Substantia nigra (tissue), 51 donors: ENCODE measurements at places on chromosomes 6 and 20.

GRCh38 chr6:170091639-170092579 is 199.0 kb downstream of the DLL1 start:
- DNase-seq = no peak

GRCh38 chr6:148945301-148946021 is 198.6 kb downstream of the UST start:
- no peak for DNase-seq

DNA sequence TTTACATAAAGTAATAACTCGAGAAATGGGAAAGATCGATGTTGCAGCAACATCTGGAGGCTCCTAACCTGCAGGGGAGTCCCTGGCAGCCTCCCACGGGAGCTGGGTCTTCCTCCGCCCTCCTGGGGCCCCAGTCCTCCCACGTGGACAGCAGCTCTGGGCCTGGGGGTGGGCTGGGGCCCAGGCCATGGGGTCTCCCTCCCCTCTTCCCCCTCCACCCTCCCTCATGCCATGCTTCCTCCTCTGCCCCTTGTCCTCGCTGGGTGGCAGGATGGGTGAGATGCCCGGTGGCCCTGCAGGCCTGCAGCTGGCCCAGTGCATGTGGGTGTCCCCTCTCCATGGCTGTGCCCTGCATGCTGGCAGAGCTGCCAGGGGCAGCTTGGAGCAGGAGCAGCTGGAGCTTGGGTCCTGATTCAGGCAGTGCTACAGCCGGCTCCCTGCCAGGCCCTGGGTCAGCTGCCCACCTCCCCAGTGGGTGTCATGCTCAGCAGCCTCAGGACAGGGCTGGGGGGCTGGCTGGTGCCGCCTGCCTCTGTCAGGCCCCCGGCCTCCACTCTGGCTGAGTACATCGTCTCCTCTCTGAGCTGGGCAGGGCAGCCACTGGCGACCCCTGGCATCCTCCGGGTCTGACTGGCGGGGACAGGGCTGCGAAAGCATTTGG is 48.9 kb upstream of the BHLHE23 start:
- no peak for DNase-seq

- no peak for DNase-seq
These were observed 387.9 kb downstream of the LMBRD1 start for GRCh38 chr6:69408886-69409285.

DNA sequence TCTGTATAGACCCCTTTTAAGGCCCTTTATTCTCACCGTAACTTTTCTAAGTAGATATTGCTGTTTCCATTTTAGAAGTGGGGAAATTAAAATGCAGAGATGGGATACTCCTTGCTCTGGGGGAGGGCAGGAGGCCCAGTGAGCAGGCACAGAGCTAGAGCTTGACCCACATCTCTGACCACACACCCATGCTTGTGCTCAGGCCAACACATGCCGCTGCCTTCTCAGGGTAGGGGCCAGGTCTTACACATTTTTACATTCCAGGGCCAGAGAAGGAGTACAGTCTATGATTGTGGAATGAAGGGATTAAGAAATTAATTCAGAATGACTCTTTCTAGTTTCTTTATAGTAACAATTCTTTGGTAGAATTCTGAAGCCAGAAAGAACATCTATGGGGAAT is 104.8 kb downstream of the SOBP start:
- no peak for DNase-seq

DNA sequence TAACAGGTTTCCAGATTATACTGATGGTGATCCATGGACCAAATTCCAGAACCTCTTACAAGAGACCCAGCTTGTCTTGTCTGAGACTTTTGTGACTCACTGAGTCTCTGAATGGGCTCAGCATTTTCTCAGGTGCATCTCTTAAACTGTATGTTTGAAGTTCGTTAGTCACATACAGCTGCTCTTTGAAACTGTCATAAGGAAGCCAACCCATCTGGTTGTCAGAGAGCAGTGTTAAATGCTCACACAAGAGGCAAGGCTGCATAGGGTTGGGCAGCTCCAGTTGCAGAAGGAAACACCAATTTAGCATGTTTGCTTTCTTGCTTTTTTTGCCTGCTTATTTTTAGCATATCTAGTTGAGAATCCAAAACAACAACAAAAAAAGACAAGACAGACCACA is 47.1 kb downstream of the TRIM27 start:
- no peak for DNase-seq

DNA sequence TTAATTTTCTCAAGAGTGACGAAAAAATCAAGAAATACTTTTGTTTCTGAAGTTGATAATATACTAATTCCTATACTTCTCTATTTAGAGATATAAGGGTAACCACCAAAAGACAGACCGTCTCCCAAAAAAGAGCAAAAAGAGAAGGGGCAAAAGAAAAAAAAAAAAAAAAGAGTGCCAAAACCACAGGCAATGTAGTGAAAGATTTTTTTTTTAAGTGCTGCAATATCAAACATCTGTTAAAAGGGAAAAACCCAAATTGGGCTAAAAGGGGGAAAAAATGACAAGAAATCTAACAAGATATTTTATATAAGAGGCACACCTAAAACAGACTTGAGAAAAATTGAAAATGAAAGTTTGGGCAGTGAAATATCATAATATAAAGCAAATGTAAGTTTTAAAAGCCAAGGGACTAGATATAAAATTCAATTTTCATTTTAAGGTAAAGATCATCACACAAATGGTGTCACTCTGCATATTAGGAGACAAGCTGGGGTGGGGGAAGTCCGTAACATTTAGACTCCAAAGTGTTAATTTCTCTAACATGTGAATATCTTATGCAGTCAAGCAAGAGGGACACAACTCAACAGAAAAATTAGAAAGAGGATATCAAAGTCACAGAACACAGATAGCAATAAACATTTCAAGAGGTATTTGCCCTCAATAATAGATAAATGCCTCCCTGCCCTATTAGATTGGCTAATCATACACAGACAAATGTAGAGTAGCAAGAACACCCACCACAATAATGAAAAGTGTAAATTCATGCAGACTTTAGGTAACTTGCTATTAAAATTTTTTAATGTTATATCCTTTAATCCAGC is 9.1 kb downstream of the C6orf52 start:
- DNase-seq = no peak

DNA sequence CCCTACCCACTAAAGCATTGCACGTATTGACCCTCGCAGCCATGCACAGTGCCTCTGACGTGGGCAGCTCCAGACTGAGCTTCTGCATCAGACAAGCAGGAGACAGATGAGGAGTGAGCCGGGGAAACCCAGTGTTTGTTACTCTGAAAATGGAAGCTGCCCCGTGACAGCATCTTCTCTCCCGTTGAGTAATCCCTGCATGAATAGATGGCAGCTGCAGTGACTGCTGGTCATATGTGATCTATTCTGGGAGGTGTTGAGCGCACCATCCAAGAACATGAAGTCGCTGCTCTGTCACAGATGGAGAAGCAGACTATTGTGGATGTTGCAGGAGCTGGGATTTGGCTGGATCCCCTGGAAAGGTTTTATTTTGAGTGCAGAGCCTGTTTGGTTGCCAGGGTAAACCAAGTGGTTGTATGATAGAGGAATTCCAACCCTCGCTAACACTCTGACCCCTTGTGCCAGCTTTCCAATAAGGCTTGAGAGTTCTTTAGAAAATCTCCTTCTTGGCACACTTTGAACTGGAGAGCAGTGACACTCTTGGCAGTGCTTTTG is 242.2 kb downstream of the NRN1 start:
- no peak for DNase-seq

GRCh38 chr6:159493231-159493897 is 199.7 kb downstream of the SOD2 start:
- no peak for DNase-seq

DNA sequence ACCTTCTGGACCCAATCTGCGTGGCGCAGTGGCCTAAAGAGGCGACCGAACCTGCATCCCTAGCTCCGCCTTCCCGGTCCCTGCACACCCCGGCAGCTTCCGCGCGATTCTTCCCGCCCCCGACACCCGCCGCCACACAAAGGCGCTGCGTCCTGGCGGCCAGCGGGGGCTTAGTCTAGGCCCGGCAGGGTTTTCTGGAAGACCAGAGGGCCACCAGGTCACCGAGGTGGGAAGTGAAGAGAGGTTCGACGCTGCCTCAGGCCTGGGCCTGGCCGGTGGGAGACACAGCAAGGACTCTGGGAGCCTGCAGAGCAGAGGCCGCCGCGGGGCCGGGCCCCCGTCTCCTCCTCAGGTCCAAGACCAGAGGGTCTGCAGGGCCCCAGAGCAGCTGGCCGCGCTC is 154.9 kb downstream of the OR2B2 start:
- DNase-seq = no peak

GRCh38 chr20:12110274-12110673 is 192.6 kb downstream of the BTBD3 start:
- no peak for DNase-seq

- DNase-seq = no peak
These were observed 22.0 kb upstream of the BMP5 start for GRCh38 chr6:55897346-55897745.

DNA sequence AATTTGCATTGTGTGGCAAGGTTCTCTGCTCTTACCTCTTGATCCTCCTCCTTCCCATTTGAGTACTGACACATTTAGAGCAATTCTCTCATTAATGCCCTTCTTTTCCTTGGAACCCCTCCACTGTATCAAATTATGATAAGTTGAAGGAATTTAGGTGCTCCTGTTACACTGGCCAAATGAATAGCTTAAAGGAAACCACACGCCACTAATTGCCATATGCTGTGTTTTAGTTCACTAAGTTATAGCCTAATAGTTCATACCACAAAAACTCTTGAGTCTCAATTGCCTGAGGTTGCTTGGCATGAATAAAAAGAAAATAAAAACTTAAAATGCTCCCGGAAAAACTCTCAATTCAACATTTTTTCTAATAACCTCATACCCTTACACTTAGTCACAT is 1239.3 kb downstream of the EPHA7 start:
- DNase-seq = no peak

- no peak for DNase-seq
These were observed 17.6 kb upstream of the SLC22A3 start for GRCh38 chr6:160330619-160331018.

DNA sequence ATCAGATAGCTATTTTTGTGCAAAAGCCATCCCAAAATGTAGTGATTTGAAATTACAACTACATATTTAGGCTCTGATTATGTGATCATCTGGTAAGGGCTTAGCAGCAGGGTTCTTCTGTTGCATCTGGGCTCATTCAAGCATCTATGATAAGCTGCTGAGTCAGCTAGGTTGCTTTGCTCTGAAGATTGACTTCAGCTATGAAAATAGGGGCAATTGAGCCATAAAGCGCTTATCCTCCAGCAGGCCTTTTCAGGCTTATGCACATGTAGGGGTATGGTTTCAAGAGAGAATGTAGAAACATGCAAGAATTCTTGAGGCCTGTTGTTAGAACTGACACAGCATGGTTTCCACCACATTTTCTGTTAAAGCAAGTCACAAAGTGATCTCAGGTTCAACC is 114.1 kb downstream of the PLCB1 start:
- DNase-seq = no peak

DNA sequence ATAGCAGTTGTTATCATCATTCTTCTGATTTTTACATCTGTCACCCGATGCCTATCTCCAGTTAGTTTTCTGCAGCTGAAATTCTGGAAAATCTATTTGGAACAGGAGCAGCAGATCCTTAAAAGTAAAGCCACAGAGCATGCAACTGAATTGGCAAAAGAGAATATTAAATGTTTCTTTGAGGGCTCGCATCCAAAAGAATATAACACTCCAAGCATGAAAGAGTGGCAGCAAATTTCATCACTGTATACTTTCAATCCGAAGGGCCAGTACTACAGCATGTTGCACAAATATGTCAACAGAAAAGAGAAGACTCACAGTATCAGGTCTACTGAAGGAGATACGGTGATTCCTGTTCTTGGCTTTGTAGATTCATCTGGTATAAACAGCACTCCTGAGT is 2.1 kb downstream of the CALHM6 start:
- no peak for DNase-seq

GRCh38 chr6:20705741-20706140 is 171.5 kb downstream of the CDKAL1 start:
- no peak for DNase-seq

GRCh38 chr20:24692446-24693200 is 223.2 kb downstream of the SYNDIG1 start:
- no peak for DNase-seq

DNA sequence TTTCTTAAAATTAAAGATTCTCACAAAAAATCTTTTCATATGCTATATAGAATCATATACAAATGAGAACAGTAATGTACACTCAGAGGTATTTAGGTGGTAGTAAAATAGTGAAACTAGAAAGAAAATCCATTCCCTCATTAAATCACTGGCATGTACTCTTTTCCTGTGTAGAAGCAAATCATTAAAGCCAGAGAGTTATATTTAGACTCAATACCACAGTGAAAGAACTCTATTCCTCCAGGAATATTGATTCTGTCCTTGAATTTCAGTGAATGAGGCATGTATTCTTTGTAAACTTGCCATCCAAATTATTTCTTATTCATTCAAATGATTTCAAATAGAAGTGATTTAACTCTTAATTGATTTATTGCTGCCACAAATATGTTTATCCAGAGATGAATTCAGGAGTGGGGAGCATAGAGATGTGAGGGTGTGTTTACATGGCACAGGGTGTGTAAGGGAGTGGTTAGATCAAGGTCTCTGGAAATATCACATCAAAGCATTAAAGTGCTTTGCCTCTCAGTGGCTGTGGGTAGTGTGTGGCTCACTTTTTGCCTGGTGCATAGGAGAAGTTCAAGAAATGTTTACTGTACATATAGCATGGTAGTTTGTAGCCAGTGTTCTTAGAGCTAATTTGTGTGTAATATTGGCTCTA is 141.2 kb downstream of the FAM83B start:
- no peak for DNase-seq

- no peak for DNase-seq
These were observed 4.7 kb downstream of the SLC2A10 start for GRCh38 chr20:46713957-46714834.

DNA sequence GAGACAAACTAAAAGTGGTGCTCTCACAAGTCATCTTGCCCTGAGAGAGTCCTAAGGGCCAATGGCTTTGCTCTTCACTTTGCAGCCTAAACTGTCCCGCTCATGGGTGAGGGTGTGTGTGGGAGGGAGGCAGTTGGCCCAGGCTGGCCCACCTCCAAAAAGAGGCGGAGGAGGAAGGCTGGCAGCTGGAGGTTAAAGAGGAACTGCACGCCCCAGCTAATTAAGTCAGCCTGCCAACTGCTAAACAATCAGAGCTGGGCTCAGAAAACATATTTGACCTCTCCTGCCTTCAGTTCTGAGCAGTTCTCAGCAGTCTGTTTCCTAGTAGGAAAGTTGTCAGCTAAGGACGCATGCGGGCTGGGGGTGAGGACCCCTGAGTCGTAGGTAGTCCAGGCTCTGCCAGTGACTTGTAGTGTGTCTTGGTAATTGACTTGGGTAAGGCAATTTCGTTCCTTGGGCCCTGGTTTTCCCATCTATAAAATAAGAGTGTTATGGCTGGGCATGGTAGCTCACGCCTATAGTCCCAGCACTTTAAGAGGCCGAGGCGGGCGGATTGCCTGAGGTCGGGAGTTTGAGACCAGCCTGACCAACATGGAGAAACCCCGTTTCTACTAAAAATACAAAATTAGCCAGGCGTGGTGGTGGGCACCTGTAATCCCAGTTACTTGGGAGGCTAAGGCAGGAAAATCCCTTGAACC is 17.0 kb downstream of the GSS start:
- DNase-seq = peak; percentile 55

GRCh38 chr6:12345694-12346058 is 55.5 kb downstream of the EDN1 start:
- DNase-seq = no peak

- DNase-seq = no peak
These were observed 614 bp upstream of the TMEM242 start for GRCh38 chr6:157323966-157324300.
